Stimulated activated naive CD4-positive, alpha-beta T cell (primary cell): ENCODE measurements at places on chromosomes 1 and 21.

DNA sequence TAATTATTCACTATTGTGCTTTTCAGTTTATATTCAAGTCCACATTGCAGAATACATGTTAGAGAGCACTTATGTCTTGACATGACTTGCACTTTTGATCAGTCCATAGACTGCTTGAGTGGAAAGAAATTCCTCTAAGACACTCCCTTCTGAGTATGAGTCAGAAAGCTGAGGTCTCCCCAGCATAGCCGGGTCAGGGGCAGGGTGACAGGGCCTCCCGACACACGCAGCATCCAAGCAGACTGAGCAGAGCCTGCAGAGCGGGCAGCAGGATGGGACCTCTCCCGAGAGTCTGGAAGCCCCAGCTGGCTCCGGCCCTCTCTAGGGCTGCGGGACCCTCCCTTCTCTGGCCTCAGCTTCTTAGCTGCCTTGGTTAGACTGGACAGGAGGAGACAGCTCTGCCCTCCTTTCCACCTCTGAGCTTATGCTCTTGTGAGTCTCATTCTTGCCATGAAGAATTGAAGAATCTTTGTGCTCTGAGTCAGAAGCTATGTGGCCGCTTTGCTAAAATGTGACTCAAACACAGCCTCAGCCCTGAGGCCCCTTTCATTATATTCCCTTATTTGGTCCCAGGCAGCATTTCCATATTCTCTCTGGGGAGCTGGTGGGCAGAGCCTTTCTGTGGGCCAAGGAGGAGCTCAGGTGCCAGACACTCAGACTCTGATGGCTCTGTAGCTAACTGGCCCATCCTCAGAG, 11.2 kb upstream of the CAPN2 start:
- DNase-seq = no peak

- DNase-seq = no peak
These were observed 11.0 kb downstream of the RAP1A start for GRCh38 chr1:111630567-111630966.

DNA sequence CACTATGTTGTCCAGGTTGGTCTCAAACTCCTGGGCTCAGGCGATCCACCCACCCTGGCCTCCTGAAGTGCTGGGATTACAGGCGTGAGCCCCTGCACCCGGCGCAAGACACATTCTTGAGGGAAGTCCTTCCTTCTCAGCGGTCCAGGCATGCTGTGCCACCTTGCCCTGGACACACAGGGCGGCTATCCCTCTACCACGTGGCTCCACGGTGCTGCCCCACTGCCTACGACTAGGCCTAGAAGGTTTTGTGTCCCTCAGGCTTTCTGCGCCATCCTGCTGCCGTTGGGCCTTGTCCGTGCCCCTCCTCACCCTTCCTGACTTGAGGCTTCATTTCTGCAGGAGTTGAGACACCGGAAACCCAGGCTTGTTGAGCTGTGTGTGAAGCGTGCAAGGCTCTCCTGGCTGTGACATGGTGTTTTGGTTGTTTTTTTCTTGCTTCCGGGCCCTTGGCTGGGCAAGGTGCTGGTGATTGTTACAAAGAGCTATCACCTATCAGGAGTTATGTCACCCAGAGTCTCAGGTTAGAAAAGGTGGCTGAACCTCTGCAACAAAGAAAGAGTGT, 13.9 kb downstream of the C1orf174 start:
- no peak for DNase-seq

GRCh38 chr1:81228926-81229325, 571.8 kb upstream of the ADGRL2 start:
- no peak for DNase-seq

DNA sequence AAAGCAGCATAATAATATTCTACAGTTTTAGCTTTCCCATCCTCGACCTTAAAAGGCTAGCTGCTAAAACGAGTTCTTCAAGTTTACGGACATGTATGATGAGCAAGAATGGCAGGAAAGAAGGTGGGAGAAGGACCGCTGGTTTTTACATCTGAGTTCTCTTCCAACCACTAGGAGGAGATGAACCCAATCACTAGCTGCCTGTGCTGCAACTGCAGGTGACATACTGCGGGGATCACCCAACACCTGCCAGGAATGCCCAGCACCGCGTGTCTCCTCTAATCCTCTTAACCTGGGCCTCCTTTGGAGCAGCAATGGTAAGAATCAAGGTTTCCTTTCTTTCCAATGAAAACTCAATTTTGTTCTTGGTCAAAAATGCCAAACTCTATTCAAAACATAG, 23.5 kb downstream of the TOR3A start:
- no peak for DNase-seq

- no peak for DNase-seq
These were observed 810.6 kb upstream of the ADGRL4 start for GRCh38 chr1:79817031-79817560.

GRCh38 chr1:170853867-170854266, 81.5 kb upstream of the MROH9 start:
- no peak for DNase-seq

GRCh38 chr1:234720709-234721441, 110.9 kb upstream of the IRF2BP2 start:
- no peak for DNase-seq

- DNase-seq = no peak
These were observed 71.3 kb upstream of the NGF start for GRCh38 chr1:115409094-115410015.

DNA sequence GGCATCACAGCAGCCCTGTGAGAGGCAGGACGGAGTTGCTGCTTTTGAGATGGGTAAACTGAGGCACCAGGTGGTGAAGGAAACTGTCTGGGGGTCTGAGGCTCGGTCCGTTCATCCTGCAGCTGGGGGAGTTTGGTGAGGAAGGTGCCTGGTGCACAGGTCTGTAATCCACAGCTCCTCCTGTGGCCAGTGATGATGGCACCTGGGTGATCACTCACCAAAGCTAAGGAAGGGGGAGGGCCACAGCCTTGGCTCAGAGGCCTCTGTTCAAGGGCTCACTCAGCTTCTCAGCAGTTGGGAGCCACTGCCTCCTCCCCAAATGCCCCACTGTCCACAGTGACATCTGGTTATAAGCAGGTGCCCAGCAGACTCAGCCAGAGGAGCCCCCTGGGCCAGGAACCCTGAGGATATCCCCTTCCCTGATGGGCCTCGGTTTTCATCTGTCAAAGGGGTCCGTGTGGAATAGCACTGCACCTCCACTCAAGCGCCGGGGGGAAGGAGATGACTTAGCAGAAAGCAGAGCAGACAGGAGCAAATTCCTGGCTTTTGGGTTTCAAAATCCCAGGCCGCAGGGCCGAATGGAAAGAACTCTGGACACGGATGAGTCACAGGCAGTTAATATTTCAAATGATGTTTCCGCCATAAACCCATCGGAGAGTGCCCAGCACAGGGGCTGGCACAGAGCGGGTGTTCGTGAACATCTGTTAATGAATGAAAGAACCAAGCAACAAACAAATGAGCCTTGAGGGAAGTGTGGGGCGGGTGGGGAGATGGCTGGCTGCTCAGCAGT, 82.8 kb downstream of the DMRTB1 start:
- DNase-seq = no peak

DNA sequence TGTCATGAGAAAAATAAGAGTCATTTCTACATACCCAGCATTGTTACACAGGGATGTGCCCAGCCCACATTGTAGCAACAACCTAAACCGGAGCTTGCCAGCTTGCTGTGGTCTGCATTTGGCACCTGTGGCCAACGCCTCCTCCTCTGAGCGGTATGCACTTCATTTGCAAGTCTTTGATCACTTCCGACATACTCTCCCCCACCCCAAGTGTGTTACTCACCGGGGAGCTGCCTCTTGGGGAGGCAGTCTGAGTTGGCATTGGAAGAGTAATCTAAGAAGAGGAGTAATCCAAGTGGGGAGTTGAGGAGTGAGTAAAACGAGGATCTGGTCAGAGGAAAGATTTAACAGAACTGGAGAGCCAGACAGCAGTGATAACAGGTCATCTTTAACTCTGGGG, 3.8 kb downstream of the BCL9 start:
- DNase-seq = peak; percentile 70

- no peak for DNase-seq
These were observed 395.4 kb upstream of the ADAMTS5 start for GRCh38 chr21:27362249-27362648.

DNA sequence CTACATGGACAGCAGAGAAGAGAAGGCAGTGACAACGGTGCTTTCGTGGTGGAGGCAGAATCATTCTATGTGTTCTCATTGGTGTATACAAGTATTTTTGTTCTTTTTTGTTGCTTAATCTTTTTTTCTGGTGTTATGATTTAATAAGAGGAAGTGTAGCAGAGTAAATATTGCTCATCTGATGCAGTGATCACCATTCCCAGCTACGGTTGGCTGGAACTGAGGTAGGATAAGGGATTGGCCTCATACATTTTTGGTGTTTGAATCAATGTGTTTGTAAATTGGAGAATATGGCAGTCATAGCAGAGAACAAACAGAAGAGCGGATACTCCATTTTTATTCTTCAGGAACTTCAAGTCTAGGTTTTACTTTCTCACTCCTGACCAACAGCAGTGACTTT, 76.6 kb downstream of the UBE2U start:
- DNase-seq = no peak

- no peak for DNase-seq
These were observed 27.9 kb upstream of the COL24A1 start for GRCh38 chr1:86184426-86184825.

DNA sequence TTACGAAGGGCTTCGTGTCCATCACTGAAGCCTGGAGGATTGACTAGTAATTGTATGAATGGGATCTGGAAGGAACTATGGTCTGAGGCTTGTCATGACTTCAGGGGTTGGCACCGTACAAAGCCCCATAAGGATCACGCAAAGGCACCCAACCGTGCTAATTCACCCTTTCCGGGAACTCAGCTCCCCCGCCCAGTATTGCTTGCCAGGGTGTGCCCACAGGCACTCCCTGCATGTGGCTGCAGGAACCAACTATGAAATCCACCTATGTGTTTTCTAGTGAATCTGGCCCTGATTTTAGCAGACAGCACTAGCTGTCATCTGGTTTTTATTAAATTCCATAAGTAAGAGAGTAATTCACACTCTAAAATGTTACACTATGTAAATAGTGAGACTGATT, 139.2 kb downstream of the TM2D1 start:
- DNase-seq = no peak

DNA sequence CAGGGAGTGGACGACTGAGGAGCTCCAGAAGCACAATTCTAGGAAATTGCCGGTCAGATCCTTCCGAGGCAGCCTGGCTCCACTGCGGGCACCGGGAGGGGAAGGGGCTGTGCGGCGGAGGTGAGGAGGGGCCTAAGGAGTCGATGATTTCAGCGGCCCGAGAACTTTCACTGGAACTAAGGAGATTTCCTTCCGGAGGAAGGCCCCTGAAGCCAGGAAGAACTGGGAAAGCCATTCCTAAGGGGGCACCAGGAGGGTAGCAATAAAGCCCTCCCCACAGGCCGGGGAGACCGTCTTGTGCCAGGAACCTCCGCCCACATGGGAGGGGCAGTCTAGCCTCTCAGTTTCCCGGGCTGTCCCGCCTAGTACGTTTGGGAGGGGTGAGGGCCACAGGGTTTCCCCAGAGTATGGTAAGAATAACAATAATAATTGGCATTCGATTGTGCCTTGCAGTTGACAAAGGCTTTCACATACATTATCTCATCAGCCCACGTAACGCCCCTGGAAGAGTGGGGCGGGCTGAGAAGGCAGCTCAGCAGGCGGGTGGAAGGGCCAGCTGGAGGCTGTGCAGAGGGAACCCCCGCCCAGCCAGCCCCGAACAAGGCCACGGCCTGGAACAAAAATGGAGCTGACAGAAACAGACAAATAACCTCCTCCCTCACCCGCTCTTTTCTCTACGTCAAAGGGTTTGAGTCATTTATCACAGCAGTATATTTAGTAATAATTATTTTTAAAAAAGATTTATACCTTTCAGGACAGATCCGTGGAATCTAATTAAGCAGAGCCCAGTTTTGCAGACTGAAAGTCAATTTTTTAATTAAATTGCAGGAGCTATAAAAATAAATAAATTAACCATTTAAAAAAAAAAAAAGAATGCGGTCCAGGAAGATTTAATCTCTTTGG, 19.8 kb downstream of the NPR1 start:
- no peak for DNase-seq

DNA sequence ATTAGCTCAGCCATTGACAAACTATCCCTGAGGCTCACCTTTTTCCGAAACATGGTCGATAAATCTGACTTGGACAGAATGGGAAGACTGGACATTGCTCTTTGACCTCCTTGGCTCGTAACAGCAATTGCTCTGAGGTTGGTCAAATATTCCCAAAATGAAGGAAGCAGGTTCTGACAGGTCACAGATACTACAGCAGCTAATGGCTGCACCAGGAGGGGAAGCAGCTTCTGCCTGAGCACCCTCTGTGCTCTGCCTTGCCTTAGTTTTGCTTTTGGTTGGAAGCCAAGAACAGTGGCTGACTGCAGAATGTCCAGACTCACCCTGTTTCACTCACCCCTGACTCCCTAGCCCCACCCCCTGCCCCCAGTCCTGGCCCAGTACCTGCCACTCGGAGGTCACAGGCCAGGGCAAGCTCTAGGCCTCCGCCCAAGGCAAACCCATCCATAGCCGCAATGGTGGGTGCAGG, 15.4 kb downstream of the ECHDC2 start:
- no peak for DNase-seq

DNA sequence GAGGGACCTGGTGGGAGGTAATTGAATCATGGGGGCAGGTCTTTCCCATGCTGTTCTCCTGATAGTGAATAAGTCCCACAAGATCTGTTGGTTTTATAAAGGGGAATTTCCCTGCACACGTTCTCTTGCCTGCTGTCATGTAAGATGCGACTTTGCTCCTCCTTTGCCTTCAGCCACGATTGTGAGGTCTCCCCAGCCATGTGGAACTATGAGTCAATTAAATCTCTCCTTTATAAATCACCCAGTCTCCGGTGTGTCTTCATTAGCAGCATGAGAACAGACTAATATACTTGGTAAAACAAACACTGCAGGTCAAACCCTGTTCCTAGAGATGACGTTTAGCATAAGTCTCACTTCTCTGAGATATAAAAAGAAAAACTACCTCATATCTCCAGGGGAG, 148.3 kb downstream of the MATN1 start:
- DNase-seq = no peak

- peak; percentile 21 for DNase-seq
These were observed at the start of gene RHBG for GRCh38 chr1:156368889-156369684. TSS of gene RHBG (plus strand) at chr1:156369211. CDS start at chr1:156369250, 39 bp downstream.

- no peak for DNase-seq
These were observed 33.0 kb upstream of the TARDBP start for GRCh38 chr1:10979483-10979920.

- no peak for DNase-seq
These were observed 276.6 kb downstream of the NFIA start for GRCh38 chr1:61358770-61359455.

GRCh38 chr21:42993051-42993712, 18.8 kb downstream of the PKNOX1 start:
- no peak for DNase-seq

DNA sequence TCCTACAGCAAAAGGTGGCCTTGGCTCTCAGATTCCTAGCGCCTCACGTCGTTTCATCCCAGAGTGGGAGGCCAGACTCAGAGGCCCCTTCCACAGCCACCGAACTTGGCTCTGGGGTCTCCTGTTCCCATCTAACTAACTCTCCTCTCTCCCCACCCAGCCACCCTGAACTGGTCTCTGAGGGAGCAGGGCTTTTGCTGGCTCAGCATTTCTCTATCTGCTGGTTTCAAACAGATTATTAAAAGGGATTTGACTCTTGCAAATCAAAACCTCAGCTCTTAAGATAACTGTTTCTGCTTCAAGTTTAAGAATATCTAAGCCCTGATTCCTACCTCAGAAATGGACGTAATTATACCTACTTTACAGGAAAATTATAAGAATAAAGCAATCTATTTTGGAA, 91.0 kb upstream of the ATP1B1 start:
- DNase-seq = no peak

GRCh38 chr1:153375511-153375910, at the start of gene S100A12:
TSS of gene S100A12 (minus strand) at chr1:153375621. CDS start at chr1:153374592, 1,029 bp downstream.
- no peak for DNase-seq

GRCh38 chr1:110765640-110766335, 91.0 kb upstream of the KCNA3 start:
- DNase-seq = no peak

GRCh38 chr1:113223546-113223945, 150.5 kb downstream of the LRIG2 start:
- no peak for DNase-seq
